ENCODE measurements at places on chromosomes 4 and X.

- no peak for DNase-seq
Observed at GRCh38 chr4:82594456-82594855, 32.7 kb upstream of the TMEM150C start.

GRCh38 chr4:138945401-138945800, 70.2 kb upstream of the NOCT start:
- no peak for DNase-seq

DNA sequence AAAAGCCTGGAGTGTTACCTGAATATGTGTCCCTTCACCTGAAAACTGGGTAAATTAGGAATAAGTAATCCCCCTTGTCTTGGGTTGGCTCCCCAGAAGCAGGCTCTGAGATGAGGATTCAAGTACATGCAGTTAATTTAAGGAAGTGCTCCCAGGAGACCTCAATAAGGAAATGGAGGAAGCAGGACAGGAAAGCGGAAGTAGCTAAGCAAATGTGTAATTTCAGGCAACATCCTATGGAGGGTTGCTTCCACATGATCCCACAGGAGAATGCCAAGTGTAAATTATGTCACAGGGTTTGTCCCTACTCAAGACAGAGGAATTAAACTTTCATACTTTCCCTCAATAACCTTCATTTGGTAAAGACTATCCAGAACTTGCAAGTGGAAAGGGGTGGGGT, 48.1 kb upstream of the ARHGEF6 start:
- DNase-seq = no peak

DNA sequence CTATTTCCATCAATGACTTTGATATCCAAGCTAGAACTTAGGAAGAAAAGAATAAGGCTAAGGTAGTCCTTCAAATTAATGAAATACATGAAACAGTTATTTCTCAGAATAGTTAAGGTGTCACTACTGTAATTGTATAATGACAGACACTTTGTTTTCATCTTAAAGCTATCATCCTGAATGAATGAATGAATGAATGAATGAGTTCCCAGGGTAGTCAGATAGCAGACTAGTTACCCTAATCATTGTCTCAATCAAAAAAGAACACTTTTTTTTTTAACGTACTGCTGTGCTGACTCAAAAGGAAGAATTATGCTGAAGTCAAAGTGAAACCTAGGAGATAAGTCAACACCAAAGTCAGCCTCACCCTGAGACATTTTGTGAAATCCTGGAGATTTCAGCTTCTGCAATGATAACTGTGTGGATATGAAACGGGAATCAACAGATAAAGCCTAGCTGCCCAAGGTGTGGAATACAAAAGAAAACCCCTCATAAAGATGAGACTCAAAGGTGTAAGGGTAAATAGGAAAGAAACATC, 68.3 kb upstream of the CNKSR2 start:
- no peak for DNase-seq

DNA sequence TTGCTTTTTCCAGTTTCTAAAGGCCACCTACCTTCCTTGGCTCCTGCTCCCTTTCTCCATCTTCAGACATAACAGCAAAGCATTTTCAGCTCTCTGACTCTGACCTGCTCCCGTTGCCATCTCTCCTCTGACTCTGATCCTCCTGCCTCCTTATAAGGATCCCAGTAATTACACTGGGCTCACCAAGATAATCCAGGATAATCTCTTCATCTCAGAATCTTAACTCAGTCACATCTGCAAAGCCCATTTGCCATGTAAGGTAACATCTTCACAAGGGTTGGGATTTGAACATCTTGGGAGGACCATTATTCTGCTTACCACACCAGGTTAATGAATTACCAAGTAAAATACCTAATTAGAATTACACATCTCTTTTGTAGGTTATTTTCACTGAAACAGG, 41.3 kb upstream of the MAGED1 start:
- no peak for DNase-seq

DNA sequence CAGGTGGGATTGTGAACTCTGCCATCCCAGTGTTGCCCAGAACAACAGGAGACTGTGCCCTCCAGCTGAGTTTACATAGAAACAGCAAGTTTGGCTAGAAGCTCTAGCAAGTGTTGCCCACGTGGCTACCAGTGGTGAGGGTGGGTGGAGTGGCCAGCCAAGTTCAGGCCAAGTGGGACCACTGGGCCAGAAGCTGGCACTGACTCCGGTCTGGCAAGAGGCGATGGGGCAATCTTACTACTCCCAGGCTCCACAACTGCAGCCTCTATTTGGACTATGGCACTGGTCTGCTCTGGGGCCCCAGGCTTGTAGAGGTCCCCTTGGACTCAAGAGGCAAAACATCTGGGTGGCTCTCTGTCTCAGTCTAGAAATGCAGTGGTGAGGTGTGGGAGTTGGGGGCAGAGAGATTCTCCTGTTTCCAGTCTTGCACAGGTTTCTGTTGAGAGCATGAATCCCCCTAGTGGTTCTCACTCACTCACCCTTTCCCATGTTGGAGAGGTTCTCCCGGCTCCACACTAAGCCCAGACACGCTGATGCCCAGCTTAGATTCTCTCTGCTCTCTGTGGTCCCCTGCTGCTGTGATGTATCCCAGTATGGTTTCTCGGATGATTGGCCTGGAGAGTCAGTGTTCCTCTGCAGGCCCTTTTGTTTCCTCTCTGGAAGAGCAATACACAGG, 615.3 kb downstream of the PDHA2 start:
- no peak for DNase-seq

GRCh38 chr4:16268290-16268689, 42.0 kb upstream of the TAPT1 start:
- DNase-seq = no peak

DNA sequence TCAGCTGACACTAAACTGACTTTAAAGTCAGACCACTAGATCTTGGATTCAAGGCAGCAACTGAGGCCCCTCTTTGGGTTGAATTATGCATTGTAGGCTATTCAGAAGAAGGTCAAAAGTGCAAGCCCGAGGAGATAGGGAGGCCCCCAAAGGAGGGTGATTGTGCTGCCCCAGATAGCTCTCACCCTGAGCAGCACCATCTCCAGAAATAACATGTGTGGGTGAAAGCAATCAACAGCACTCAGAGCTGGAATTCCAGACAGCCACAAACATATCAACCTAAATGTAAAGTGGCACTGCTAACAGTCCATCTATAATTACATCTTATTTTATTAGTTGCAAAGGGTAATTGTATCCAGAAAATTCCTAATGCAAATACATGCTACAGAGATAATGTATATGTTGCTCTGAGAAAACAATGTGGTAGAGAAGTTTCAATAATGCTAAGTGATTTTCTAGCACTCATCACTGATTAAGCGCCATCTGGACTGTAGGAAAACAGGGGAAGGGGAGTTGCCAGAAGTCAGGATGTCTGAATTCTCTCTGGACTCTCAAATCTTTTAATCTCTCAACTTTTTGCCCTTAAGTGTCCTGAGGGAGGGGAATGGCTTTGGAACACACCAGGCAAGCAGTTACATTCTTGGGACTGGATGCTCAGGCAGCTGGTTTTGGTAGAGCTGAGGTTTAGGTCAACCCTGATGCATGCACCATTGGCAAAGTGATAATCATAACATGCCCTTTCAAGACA, 61.8 kb upstream of the SFRP2 start:
- DNase-seq = no peak

DNA sequence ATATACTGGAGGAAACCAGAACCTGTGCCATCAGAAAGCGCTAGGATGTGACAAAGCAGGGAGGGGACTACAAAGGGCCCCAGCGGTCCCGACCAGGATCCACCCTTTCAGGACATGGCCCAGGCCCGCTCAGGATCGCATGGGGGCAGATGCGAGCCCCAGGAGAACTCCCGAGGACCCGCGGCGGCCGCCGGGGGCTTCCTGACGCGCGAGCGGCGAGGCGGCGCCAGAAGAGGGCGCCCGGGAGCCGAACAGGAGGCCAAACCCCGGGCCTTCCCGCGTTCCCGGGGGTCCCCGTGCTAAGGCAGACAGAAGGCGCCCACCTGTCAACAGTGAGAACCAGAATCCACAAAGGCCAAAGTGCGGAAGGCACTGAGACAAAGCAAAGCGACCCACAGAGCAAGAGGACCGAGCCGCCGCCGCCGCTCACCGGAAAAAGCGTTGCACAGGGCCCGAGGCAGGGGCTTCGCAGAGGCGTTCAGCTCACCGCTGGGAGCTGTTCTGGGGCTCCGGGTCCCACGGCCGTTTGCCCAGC, 7.3 kb upstream of the OPN1LW start:
- peak; percentile 73 for DNase-seq

DNA sequence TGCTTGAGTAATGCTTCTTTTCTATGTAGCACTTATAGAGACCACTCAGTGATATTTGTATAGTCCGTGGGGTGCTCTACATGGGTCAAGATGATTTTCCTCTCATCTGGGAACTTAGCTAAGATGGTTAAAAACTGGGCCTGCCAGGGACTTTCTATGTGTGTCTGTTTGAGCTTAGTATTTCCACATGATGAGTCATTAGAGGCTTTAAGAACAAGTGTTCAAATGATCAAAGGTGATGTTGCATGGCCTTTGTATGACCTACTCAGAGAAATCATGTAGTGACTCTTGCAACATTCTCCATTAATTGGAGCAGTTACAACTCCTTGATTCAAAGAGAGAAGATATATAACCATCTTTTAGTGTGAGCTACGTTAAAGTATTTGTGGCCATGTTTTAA, 1480.5 kb upstream of the IGFBP7 start:
- DNase-seq = no peak

DNA sequence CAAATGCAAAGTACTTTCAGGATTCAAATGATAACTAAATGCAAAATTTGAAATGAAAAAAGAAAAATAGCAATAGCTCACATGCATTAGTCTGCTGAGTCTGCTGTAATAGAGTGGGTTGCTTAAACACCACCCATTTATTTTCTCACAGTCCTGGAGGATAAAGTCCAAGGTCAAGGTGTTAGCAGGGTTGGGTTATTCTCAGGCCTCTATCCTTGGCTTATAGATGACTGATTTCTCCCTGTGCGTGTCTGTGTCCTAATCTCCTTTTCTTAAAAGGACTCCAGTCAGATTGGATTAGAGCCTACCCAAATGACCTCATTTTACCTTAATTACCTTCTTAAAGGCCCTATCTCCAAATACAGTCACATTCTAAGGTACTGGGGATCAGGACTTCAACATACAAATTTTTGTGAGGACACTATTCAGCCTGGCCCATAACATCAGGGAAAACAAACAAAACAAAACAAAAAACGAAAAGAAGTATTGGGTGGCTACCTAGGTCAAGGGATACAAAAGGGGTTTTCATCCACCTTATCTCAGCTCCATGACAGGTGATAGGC, 6.3 kb upstream of the TBL1X start:
- DNase-seq = no peak

- peak; percentile 56 for DNase-seq
Observed at GRCh38 chrX:107825698-107826237, at the start of gene MID2. TSS of gene MID2 (plus strand) at chrX:107825866. CDS start at chrX:107826427, 561 bp downstream.

GRCh38 chr4:56048383-56048701, 99.6 kb downstream of the CEP135 start:
- no peak for DNase-seq

DNA sequence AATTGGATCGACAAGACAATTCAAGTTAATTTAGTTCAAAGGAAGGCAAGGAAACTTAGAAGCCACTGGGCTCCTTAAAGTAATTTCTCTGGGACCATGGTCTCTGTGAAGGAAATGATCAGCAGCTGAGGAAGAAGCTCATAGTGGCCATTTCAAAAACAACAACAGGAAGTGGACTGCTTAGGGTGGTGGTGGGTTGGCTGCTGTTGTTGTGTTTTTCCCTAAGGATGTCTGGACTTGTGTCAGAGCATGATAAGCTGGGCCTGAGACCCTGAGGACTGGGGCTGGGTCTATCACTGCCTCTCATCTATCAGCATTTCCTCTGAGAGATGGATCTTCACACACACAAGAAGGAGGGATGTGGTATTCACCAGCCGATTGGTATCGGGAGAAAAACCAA, 18.3 kb downstream of the KDR start:
- no peak for DNase-seq

DNA sequence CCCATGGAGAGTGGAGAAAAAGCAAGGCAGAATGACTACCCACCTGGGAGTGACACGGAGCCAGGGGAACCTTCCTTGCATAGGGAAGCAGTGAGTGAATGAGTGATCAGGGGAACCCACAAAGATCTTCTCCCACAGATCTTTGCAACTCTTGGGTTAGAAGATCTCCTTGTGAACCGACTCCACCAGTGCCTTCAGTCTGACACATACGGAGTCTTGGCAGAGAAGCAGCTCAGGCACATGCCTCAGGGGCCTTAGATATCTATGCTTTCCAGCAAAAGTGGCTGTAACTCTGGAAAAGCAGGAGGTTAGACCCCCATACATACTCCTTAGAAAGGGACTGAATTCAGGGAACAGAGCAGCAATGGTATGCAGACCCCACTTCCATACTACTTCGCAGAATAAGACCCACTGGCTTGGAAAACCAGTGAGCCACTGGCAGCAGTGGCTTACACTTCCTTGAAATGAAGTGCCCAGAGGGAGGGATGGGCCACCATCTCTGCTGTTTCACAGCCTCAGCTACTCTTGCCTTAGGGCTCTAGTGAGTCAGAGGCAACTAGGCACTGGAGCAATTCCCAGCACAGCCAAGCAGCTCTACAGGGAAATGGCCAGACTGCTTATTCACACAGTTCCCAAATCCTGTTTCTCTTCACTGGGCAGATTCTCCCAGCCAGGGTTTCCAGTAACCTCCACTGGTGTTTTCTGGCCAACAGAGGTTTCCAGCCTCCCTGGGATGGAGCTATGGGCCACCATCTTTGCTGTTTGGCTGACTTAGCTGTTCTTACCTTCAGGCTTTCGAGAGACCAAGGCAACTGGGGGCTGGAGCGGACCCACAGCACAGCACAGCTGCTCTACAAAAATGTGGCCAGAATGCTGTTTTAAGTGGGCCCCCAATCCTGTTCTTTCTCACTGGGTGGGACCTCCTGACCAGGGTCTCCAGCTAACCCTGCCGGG, 82.8 kb upstream of the TCEAL2 start:
- no peak for DNase-seq

GRCh38 chr4:142367418-142368180, 478.5 kb downstream of the INPP4B start:
- no peak for DNase-seq

DNA sequence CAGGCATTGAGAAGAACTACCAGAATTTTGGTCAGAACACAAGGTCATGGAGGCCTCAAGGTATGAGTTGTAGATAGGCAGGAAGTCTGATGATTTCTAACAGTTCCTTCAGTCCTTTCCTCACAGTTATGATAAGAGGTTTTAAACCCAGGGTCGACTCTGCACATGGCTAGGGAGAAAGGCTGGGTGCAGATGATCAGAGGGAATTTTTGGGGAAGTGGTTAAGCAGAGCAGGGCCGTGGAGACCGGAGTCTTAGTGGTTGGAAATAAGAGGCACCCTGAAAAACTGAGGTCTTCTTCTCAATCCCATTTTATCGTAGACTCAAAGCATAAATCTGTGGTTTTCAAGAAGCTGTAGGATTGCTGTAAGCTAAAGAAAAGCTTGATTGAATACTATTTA, 118.5 kb upstream of the ANK2 start:
- DNase-seq = no peak

DNA sequence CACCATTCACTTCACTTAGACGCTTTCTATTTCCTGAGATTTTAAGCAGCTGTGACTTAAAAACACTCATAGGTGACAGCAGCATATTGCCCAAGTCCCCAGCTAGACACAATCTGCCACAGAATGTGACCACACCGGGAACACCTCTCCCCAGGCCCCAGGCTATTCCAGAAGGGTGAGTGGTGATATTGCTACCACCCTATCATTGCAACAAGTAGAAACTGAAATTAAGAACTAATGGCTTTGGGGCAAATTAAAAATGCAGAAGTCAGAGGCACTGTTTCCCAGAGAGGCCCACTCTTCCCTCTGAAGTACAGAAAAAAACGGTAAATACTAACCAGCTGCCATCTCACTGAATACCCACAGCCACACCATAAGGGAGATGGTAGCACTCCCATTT, 35.0 kb downstream of the QDPR start:
- DNase-seq = no peak

Data from left hindlimb (tissue), 1 donor.